ENCODE measurements at places on chromosomes 7 and 10.

- DNase-seq = no peak
These were observed 84.0 kb upstream of the TMEM248 start for GRCh38 chr7:66837007-66837406.

DNA sequence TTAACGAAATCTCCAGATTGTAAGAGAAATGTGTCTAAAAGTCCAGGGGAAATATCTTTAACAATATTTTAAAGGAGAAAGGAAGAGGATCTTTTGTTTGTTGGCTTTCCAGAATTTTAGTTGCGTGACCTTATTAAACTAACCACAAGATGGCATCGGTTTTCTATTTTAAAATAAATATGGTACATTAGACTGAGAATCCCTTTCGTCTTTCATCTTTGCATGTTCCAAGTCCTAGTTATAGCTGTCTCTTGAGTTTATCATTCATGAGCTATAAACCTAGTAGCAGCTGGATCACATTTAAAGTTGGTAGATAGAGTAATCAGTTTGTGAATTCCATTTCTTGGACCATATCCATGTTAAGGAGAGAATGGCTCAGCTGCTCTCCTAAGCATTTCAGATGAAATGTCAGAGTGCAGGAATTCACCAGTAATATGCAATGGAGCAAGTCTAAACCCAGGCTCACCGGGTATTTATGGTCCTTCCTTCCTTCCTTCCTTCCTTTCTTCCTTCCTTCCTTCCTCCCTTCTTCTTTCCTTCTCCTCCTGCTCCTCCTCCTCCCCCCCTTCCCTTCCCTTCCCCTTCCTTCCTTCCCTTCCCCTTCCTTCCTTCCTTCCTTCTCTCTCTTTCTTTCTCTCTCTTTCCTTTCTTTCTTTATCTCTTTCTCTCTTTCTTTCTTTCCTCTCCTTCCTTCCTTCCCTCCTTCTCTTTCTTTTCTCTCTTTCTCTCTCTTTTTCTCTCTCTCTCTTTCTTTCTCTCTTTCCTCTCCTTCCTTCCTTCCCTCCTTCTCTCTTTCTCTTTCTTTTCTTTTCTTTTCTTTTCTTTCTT lies 57.8 kb upstream of the RAB18 start:
- peak; percentile 19 for DNase-seq

- DNase-seq = no peak
These were observed 4.6 kb downstream of the NET1 start for GRCh38 chr10:5416981-5417380.

DNA sequence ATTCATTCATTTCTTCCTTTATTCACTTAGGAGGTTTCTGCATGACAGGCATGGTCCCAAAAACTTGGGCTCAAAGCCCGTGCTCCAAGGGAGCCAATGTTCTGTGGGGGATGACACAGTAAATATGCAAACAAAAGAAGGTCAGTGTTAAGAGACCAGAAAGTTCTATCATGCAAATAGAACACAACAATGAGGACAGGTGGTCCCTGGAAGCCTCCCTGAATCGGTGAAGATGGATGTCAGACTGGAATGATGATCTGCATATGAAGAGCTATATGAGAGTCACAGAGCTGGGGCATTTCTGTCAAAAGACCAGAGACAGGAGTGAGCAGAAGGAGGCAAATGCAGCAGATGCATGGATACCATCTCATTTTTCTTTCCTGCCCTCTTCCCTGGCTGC lies 129.0 kb downstream of the ABCA13 start:
- no peak for DNase-seq

DNA sequence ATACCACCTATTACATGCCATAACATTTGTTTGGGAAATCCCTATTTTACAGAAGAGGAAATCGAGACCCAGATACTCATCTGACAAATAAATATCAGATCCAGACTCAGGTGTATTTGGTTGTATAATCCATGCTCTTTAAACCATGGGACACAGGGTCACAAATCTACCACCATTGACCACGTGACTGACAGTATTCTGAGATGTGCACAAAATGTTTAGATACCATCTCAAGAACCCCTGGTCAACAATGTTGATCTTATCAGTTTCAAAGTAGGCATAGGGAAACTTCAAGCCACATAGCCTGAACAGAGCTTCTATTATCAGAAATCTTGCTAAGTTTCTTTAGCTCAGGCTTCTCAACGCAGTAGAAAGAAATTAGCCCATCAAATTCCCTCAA lies 93.6 kb downstream of the ICA1 start:
- no peak for DNase-seq

DNA sequence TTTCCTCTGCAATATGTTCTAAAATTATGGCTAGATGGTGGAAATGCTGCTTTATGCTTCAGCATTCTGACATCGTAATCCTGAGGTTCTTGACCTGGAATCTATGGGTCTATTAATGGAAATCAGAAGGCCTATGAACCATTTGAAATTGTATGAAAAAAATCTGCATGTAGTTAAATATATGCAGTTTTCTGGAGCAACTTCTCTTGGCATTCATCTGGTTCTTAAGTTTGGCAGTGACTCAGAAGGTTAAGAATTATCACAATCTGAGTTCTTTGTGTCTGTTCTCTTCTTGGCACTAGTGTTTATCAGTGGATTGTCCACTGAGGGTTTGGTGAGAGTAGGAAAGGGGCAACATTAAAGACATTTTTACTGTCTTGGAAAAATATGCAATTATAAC lies 71.1 kb upstream of the FZD1 start:
- no peak for DNase-seq

GRCh38 chr10:104195706-104196105 lies 36.5 kb downstream of the CFAP43 start:
- no peak for DNase-seq

- no peak for DNase-seq
These were observed 358.7 kb upstream of the MYO3A start for GRCh38 chr10:25575343-25575742.

GRCh38 chr10:4733150-4733842 lies 92.7 kb upstream of the AKR1E2 start:
- no peak for DNase-seq

DNA sequence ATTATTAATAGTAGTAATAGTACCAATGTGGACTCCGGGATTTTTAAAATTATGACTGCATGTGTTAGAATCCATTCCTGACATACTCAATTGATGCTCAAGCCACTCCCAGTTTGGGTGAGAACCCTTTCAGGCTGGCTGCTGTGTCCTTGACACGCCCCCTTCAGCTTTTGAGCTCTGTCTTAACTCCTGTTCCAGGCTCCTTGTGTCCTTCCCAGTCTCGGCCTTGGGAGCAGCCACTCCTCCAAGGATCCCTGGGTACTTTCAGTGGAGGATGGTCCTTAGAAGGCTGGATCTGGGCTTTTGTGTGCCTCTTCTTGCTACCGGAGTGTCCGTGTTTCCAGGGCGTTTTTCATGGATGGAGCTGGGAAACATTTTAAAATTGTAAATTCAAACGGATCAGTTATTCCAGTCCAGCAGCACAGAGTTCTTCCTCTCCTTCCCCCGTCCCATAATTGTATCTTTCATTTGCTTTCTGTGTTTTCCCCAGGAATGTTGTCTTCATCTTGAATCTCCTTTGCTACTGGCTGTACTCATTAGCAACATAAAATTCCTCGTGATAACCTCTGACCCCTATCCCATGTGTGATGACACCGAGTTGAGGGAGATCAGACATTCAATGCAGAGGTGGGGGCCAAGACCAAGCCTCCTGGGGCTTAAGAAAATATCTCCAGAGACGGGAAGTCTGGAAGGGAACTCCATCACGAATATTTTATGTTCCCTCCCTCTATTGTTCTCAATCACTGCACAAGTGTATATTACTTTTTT lies 40.0 kb upstream of the PFKFB3 start:
- no peak for DNase-seq

DNA sequence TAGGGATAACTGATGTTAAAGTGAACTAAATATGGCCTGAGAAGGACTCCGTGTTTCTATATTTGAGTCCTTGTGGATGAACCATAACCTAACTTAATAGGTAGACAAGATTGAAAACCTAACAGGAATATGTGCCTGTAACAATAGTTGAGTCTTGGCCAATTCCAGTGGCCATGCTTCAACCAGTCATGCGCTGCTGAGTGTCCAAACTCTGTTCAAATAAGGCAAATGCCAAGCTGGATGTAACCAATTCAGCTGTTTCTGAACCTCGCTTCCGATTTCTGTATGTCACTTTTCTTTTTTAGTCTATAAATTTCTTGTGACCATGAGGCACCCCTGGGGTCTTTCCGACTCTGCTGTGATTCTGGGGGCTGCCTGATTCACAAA lies 608.2 kb downstream of the GALNT17 start:
- no peak for DNase-seq

Data from urothelium cell line (cell line).